Fibroblast of villous mesenchyme (primary cell): ENCODE measurements at places on chromosomes 2 and 18. TPM values are rescaled to one million over a fixed set of nuclear protein-coding genes. Genes with fewer than 3 reads are reported as not detected.

DNA sequence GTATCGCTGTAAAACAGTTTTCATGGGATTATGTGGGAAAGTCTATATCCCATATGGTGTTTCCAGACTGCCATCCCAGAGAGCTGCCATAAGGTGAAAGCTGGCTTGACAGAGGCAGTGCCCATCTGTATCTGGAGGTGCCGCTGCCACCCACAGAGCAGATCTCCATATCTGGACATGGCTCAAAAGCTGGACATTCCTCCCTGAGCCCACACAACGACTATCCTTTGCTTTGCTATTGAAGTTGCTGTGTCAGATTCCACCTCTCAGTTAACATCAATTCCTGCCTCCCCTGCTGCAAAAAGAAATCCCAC lies 55.2 kb downstream of the RND3 start:
- no peak for DNase-seq

- DNase-seq = no peak
Observed at GRCh38 chr18:48186861-48187260, 222.3 kb downstream of the ZBTB7C start.

GRCh38 chr2:219272995-219273394 lies 6.2 kb upstream of the DNAJB2 start:
- DNase-seq = peak; percentile 50

- peak; percentile 10 for DNase-seq
Observed at GRCh38 chr2:67346718-67347407, 50.3 kb upstream of the ETAA1 start.

SCN1A gene
- total RNA-seq = under 0.01 TPM in 1 of 2 replicates, not detected in the other

- DNase-seq = no peak
Observed at GRCh38 chr18:50142441-50143120, 52.4 kb downstream of the MYO5B start.

GPR39 gene
- 3.2 and 5.6 TPM in 2 replicates for total RNA-seq

DNA sequence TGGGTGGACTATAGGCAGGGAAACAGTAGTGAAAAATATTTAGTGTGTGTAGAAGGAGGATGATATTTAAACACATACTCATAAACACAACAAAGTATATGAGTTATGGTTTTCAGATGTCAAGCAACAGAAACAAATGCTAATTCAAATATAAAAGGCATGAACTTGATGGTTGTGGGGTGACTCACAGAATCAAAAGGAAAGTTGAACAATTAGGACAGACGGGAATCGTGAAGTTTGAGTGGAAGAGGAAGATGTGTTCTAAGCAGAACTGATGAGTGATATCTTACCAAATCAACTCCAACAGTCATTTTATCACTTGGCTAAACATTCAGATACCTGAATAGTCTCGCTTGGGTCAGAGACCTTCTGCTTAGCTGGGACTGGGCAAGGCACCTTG lies 53.6 kb upstream of the ITGA6 start:
- DNase-seq = peak; percentile 61

SKA1 gene
- 9.0 and 13.4 TPM in 2 replicates for total RNA-seq

- no peak for DNase-seq
Observed at GRCh38 chr2:127586746-127587295, 51.3 kb downstream of the MYO7B start.

DNA sequence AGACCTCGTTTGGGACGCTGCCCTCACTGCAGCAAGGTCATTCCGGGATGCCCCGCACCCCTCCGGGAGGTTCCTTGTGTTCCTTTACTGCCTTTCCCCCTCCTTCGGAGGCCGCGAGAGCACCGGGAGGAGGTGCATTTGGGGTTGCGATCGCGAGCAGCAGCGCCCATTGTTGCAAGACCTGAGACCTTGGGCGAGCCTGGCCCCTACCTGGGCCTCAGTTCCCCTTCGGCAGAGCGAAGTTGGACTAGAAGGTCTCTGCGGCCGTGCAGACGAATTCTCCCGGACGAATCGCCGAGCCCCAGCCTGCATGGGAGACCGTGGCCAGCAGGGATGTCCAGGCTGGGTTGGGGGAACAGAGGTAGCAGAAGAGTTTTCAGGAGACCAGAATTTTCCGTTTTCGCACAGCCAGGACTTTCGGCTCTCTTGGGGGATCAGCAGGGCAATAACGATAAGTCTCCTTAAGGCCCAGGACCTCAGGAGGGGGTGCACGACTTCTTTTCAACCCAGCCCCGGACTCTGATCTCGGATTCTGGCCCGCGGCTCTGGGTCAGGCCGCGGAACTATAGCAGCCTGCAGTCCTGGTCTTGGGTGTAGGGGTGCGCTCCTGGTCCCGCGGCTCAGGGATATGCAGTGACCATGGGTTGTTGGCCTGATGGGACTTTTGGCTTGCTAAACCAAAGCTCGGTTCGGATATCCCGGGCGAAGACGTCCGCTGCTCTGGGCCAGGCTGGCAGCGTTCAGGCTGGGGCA lies 2.8 kb downstream of the GDF7 start:
- DNase-seq = no peak

DNA sequence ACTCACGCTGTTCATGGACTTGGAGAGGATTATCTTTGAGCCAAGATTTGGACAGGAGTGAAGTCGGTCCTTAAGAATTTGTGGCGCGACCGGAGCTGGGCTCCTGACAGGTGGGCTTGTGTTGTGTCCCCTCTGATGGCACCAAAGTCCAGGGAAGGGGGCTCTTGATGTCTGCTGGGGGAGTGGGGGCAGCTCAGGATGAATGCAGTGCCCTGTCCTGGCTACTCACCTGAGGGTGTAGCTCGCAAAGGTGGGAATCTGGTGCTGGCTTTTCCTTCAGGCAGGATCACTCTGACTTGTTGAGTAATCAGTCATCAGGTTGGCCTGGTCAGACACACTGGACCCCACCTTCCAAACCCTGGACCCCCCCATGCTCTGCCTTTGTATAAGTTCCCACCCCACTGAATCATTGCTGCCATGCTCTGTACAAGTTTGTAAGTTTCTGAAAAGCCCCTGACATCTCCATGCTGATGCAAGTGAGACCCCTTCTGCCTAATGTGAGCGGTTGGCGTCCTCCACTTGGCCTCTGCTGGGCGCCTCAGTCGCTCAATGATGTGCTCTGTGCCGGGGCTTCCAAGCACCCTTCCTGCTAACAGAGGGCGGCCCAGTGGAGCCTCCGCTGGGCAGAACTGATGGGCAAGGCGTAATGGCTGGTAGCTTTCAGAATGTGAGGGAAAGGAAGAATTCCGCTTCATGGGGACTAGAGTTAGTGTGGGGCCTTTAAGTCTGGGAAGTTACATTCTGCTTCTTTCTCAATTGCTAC lies 196.1 kb downstream of the MGAT5 start:
- DNase-seq = no peak

DNA sequence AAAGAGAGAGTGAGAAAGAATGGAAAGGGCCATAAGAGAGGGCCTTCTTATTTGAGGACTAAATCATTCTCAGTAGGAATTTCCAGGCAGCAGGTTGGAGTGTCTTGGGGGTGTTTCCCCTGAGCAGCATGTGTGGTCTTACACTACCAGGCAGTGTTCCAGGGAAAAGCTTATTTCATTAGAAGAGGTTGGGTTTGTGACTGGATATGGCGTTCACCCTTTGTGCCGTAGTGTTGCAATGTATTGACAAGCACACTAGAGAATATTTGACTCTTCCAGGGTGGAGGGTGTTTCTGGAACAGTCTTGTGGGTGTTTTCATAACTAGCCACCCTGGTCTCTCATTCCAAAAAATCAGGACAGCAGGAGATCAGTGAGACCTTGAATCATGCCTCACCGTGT lies 105.5 kb downstream of the NRP2 start:
- DNase-seq = no peak

- DNase-seq = peak; percentile 65
Observed at GRCh38 chr2:227703280-227703732, 14.5 kb downstream of the SLC19A3 start.

DNA sequence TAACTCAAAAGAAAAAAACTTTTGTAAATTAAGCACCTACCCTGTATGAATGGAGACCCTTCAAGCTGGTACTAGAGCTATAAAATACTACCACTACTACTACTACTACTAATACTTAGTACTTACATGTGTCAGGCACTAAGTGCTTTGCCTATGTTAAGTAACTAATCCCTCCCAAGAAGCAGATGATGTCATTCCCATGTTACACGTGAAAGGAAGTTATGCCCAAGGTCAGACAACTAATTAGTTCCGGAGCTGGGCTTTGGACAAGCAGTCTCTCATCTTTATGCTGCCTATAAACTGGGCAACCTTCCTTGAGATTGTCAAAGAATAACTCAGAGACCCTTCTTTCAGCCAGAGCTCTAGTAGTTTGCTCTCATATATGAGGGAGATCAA lies 13.9 kb upstream of the ATP6V1B1 start:
- DNase-seq = peak; percentile 24

DNA sequence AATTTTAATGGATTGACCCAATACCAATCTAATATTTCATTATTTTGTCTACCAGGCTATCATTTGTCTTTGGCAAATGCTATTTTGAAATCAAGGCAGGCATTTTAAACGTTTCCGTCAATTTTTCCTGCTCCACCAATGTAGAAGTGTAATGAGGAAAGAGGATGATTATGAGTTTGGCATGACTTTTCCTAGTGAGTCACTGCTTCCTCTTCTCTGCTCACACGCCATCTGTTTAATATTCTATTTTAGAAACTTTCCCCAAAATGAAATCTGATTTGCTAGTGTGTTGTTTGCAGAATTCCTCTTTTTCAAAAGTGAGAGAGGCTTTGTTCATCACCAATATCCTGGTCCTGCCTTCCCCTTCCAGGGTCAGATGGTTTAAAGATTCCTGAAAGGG lies 42.5 kb upstream of the PID1 start:
- peak; percentile 20 for DNase-seq

MYO7B gene
- 0.86 TPM in 1 of 2 replicates, not detected in the other for total RNA-seq

DNA sequence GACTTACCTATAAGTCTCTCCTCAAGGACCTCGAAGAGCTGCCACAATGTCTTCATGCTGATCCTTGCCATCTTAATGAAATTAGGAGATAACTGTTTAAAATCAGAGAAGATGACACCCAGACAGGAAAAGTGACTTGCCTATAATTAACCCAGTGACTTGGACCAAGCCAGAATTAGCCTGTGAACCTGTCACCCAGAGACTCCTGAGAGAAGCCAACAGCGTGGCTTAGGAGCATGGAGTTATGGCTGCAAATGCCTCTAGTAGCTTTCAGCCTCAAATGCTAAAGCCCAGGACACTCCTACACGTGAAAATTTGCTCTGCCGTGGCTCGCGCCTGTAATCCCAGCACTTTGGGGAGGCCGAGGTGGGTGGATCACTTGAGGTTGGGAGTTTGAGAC lies 104.2 kb downstream of the GBX2 start:
- DNase-seq = no peak

- no peak for DNase-seq
Observed at GRCh38 chr2:56483081-56483480, 299.3 kb downstream of the CCDC85A start.

DNA sequence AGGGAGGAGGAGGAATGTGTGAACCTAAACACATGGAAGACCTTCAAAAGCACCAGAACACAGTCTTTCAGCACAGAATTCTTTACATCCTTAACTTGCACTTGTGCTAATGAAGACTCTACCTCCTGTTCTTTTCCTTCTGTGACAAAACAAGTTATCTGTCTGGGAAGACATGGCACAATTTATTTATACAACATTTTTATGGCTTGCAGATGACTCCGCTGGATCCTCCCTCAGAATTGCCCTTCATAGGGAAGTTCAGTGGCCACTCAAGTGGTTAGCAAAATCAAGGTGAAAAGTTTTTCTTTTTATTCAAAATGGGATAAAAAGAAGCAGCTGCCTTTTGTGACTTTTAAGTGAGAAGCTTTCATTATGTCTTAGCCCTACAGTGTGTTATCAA lies 21.4 kb downstream of the BCL2L11 start:
- DNase-seq = no peak

GRCh38 chr2:200757399-200757798 lies 54.3 kb upstream of the BZW1 start:
- DNase-seq = no peak

GRCh38 chr2:111145951-111146350 lies 25.2 kb downstream of the BCL2L11 start:
- no peak for DNase-seq

OR6B2 gene
- not detected in 2 replicates for total RNA-seq

DNA sequence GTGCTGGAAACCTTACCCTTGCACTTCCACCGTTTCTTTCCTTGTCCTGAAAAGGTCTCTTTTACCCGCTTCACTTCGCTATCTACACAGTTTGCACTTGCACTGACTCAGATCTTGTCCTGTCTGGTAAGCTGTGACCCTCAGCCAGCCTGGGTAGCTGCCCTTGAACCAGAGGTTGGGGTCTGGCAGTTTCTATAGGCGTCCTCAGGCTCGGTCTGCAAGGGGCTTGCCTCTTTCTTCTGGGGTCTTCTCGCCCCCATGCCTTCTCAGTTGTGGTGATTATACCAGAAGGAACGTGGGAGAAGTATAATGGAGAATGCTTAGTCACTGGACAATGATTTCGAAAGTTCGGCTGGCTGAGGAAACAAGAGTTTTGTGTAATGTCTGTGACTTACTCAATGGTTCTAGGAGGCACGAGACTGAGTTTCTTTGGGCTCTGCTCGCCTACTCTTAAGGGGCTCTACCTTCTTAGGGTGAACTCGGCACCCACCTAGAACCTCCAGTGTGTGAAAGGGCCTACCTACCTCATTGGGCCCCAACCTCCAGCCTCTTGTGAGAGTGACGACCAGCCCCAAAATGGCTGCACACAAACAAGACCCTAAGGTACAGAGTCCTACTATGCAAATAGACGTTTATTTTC lies 6.9 kb upstream of the STAT1 start:
- DNase-seq = peak; percentile 94

NTSR2 gene
- total RNA-seq = not detected in 2 replicates

DNA sequence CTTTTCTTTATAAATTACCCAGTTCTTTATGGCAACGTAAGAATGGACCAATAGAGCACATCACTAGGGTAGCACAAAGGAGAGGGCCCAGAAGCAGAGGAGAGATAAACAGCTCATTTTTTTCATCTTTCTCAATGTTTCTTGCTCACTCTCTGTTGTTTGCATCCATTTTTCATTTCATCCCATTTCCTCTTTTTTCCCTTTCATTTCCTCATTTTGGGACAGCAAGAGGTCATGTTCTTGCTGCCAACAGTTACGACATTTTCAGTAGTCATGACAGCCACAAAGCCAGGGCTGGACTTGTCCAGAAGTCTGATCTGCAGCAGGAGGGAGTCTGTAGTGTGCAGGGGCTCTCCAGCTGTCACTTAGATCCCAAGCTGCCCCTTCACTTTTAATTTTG lies 52.7 kb upstream of the CYP1B1 start:
- peak; percentile 58 for DNase-seq

SLC40A1 gene
- 7.7 and 19.4 TPM in 2 replicates for total RNA-seq

GRCh38 chr2:44731505-44731904 lies 210.0 kb upstream of the SIX3 start:
- DNase-seq = no peak

- peak; percentile 54 for DNase-seq
Observed at GRCh38 chr2:105522645-105523044, 123.8 kb upstream of the FHL2 start.

- no peak for DNase-seq
Observed at GRCh38 chr2:120631236-120631635, 104.4 kb upstream of the GLI2 start.

- peak; percentile 3 for DNase-seq
Observed at GRCh38 chr2:186059096-186059495, 320.5 kb downstream of the FSIP2 start.

SULT1C3 gene
- not detected in 2 replicates for total RNA-seq

DNA sequence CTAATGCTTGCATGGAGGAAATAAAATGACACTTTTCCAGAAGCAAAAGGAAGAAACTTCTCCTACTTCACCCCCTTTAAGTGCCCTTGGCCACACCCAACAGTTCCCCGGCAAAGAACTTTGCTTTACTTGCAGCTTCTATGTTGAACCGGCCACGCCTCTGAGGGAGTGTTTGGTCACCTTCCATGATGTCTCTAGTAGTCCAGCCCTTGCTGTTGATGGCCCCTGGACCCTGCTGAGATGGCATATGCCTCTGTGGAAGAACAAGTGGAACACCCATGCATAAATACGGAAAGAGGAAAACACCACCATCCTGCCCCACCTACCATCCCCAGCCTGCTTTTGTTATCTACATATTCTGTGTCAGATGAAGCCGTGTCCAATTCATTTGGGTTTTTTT lies 218.3 kb upstream of the POU3F3 start:
- no peak for DNase-seq
